Osteocyte (in vitro differentiated cells): ENCODE measurements at places on chromosomes 4 and X. TPM values are rescaled to one million over a fixed set of nuclear protein-coding genes. Genes with fewer than 3 reads are reported as not detected.

Gene KANTR
- 12.4 and 13.7 TPM in 2 replicates for total RNA-seq

Gene GABRB1
- not detected in 2 replicates for total RNA-seq

Gene BMP3
- not detected in 2 replicates for total RNA-seq

Gene PLS3
- total RNA-seq, result 530 and 547 TPM in 2 replicates

Gene HPGD
- total RNA-seq, result not detected in 2 replicates

Gene TMSB15A
- total RNA-seq, result 5.9 and 6.6 TPM in 2 replicates

Gene ADGRG2
- 0.10 TPM in 1 of 2 replicates, not detected in the other for total RNA-seq

Gene KIF4A
- 5.9 and 6.1 TPM in 2 replicates for total RNA-seq

Gene HUWE1
- 177 and 192 TPM in 2 replicates for total RNA-seq

Gene PAGE1
- total RNA-seq, result not detected in 2 replicates

Gene SMIM10L2A
- 0.21 and 0.32 TPM in 2 replicates for total RNA-seq

Gene CD38
- total RNA-seq, result 0.08 TPM in 1 of 2 replicates, not detected in the other

Gene GPR101
- not detected in 2 replicates for total RNA-seq

Gene CENPVL1
- not detected in 2 replicates for total RNA-seq

Gene GAGE1
- not detected in 2 replicates for total RNA-seq

Gene SRPK3
- not detected in 2 replicates for total RNA-seq

Gene RAB41
- total RNA-seq, result not detected in 2 replicates

Gene MTMR8
- total RNA-seq, result 1.4 and 1.5 TPM in 2 replicates

Gene PIR
- 18.7 and 21.8 TPM in 2 replicates for total RNA-seq

Gene NAP1L3
- 14.3 and 15.0 TPM in 2 replicates for total RNA-seq

Gene SSX3
- not detected in 2 replicates for total RNA-seq

Gene FGD1
- total RNA-seq, result 29.0 and 29.5 TPM in 2 replicates

Gene APBB2
- total RNA-seq, result 56.2 and 62.0 TPM in 2 replicates

Gene DGKK
- total RNA-seq, result not detected in 2 replicates

Gene ACE2
- not detected in 2 replicates for total RNA-seq

Gene CNKSR2
- 1.1 and 2.5 TPM in 2 replicates for total RNA-seq

Gene TMEM255A
- 0.16 TPM in 2 replicates for total RNA-seq

Gene HERC5
- 0.81 and 0.91 TPM in 2 replicates for total RNA-seq

Gene CCDC110
- total RNA-seq, result 0.73 and 0.76 TPM in 2 replicates

Gene RASGEF1B
- 0.64 and 0.84 TPM in 2 replicates for total RNA-seq

Gene POF1B
- not detected in 2 replicates for total RNA-seq

Gene NOX1
- not detected in 2 replicates for total RNA-seq

Gene IL2
- total RNA-seq, result not detected in 2 replicates

Gene SUPT20HL1
- total RNA-seq, result not detected in 2 replicates

Gene ARAF
- total RNA-seq, result 66.8 and 73.9 TPM in 2 replicates

Gene FGB
- not detected in 2 replicates for total RNA-seq

Gene PRRG3
- total RNA-seq, result not detected in 2 replicates

Gene YIPF7
- total RNA-seq, result not detected in 2 replicates

Gene LAS1L
- total RNA-seq, result 30.4 and 33.6 TPM in 2 replicates
